ENCODE measurements at places on chromosomes 7 and 10.

GRCh38 chr10:30973737-30974136 lies 57.9 kb downstream of the ZNF438 start:
- no peak for DNase-seq

DNA sequence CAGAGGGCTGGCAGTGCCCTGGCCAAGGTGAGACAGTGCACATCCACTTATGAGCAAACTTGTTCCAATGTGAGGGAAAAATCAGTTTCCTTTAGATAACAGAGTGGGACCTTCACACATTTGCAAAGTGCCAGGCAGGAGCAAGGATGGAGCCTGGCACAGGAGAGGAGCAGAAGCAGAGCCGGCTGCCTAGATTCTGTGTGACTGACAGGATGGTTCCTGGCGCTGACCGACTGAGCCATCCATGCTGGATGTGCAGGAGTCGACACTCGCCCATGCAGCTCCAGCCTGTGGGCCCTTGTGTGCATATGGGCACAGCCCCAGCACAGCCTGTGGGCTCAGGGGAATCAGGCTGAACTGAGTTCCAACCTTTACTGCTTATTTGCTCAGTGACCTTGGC lies 346.5 kb downstream of the GRID1 start:
- no peak for DNase-seq

- no peak for DNase-seq
These were observed 25.2 kb downstream of the IRF5 start for GRCh38 chr7:128962899-128963298.

GRCh38 chr7:68929781-68930261 lies 668.5 kb upstream of the AUTS2 start:
- no peak for DNase-seq

DNA sequence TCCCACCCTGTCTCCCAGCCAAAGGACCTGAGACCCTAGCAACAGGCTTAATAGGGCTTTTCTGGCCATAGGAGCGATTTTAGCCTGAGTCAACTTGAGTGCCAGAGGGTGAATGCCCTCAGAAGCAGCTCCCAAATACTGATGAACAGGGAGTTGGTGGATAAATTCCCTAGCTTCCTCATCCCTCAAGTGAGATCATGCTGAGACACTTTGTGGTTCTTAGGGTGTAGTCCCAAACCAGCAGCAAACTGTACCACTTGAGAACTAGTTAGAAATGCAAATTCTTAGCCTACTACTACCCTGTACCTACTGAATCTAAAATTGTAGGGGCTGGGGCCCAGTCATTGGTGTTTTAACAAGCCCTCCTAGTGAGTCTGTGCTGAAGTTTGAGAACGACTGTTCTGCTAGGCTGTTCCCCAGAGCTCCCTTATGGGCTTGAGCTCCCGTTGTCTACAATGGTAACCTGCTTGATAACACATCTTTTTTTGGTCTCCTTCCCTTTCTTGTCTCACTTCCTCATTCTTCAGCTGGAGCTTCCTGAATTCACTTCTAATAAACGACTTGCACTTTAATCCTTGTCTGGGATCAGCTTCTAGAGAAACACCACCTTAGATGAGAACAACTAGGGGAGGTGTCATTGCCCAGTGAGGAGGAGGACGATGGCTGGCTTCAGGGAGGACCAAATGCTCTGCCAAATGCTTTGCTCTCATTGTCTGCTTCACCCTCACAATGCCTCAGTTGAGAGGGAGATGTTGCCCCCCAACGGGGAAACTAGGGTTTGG lies 18.2 kb upstream of the CDH23 start:
- no peak for DNase-seq

DNA sequence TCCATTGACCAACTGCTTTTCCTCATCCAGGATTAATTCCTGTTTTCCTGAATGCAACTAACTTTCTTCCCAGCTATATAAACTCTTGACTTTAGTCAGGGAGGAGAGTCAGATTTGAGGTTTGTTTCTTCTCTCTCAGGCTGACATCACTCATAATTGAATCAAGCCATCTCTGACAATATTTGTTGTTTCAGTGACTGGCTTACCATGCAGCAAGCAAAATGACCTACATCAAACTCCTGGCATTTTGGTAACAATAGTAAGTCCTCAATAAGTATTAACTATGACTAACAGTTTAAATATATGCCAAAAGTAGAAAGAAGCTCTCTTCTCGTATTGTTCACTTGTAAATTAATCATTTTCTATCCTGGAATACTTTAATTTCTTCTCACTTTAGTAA lies 625.7 kb upstream of the KCND2 start:
- no peak for DNase-seq

GRCh38 chr7:47185839-47186238 lies 396.1 kb downstream of the TNS3 start:
- DNase-seq = no peak

- DNase-seq = no peak
These were observed 393.6 kb upstream of the GALNT17 start for GRCh38 chr7:70738151-70738885.

Data from stimulated activated CD8-positive, alpha-beta memory T cell treated with anti-CD3 and anti-CD28 coated beads, Interleukin-12 subunit alpha, Interleukin-12 subunit beta, amount 100 ng/mL, for 1 hour (primary cell).